ENCODE measurements at places on chromosomes 4 and X.

DNA sequence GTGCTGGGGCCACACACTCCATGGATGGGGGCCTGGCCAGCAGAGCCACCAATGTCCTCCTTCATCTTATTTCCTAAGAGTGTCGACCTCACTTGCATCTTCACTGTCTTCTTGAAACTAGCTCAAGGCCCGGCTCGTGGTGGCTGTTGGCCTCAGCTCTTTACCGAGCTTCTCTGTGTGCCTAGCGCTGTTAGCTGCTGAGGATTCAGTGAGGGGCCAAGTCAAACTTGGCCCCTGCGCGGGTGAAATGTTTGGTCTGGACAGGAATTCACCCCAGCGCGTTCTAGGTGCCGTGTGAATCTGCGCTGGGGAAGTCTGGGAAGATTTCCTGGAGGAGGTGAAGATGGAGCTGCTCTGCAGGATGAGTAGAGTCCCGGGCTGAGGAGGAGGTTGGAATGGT is 8.5 kb downstream of the SORCS2 start:
- DNase-seq = no peak

- no peak for DNase-seq
Measured at GRCh38 chr4:24433515-24434214, 150.7 kb downstream of the DHX15 start.

GRCh38 chr4:7326693-7327340 is 107.9 kb downstream of the PSAPL1 start:
- no peak for DNase-seq

DNA sequence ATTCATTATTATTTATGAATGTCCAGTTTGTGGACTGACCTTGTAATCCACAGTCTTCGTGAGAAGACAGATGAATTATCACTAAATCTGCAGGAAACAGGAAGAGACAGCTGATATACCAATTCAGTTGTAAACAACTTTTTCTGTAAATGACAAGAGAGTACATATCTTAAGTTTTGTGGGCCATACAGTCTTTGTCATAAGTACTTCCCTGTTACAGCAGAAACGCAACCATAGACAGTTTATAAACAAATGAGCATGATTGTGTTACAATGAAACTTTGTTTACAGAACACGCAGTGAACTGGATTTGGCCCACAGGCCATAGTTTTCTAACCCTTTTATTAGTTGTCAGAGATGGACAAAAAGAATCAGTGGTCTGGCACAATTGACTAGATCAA is 443.4 kb downstream of the PDGFC start:
- no peak for DNase-seq

- DNase-seq = no peak
Measured at GRCh38 chr4:8690216-8691150, 97.9 kb downstream of the CPZ start.

Measured in stimulated activated CD4-positive, alpha-beta T cell treated with anti-CD3 and anti-CD28 coated beads, Interleukin-2, amount 100 ng/mL, for 4 hours (primary cell).